Fibroblast of the conjunctiva (primary cell): ENCODE measurements at places on chromosomes 7 and 10.

GRCh38 chr7:1725199-1725690 lies 55.2 kb downstream of the ELFN1 start:
- peak; percentile 3 for DNase-seq

- no peak for DNase-seq
Measured at GRCh38 chr10:43688348-43688892, 39.7 kb upstream of the ZNF32 start.

- no peak for DNase-seq
Measured at GRCh38 chr10:48491392-48492139, 113.3 kb downstream of the ARHGAP22 start.

- no peak for DNase-seq
Measured at GRCh38 chr10:125076121-125076825, 84.1 kb downstream of the CTBP2 start.

DNA sequence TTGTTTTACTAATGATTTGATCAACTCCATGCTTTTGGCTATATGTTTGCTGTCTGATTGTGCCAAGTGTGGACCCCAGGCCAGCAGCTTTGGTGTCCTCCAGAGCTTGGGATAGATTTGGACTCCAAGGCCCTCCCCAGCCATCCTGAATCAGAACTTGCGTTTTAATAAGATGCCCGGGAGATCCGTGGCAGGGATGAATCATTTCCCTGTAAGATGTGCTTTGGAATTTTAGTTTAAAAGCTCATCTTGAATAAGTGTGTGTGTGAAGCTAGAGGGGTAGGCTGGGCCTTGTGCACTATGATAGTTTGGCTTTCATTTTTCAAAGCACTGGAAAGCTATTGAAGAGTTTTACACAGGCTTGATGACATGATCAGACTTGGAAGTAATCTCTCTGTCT lies 66.2 kb upstream of the SDK1 start:
- DNase-seq = no peak

- DNase-seq = no peak
Measured at GRCh38 chr10:71542478-71542877, 145.8 kb downstream of the CDH23 start.

DNA sequence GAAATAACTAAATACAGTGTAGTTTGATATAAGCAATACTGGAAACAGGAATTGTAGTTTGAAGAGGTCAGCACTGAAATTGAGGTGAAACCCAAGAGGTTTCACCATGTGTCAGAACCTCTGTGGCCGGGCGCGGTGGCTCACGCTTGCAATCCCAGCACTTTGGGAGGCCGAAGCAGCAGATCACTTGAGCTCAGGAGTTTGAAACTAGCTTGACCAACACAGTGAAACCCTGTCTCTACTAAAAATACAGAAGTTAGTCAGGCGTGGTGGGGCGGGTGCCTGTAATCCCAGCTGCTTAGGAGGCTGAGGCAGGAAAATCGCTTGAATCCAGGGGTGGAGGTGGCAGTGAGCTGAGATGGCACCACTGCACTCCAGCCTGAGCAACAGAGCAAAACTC lies 13.7 kb downstream of the AHCYL2 start:
- no peak for DNase-seq

DNA sequence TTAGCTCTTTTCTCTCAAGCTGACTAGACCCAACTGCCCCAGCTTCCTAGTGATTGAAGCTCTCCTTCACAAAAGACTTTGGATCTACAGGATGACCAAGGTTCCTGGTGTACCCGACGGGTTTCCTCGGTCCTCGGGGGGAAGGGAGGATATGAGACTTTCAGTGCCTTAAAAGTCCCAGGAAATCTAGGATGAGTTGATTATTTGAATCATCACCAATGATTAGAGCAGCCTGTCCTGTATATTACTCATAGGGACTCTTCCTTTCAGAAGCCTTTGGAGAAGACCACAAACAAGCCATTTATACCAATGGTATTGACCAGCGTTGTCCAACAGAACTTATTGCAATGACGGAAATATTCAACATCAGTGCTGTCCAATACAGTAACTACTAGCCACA lies 6.1 kb upstream of the ACTA2 start:
- no peak for DNase-seq

GRCh38 chr7:18086165-18087025 lies 58.7 kb upstream of the PRPS1L1 start:
- DNase-seq = no peak

GRCh38 chr10:77630507-77630848 lies 7.1 kb downstream of the KCNMA1 start:
- DNase-seq = no peak

GRCh38 chr7:40810274-40810673 lies 675.5 kb downstream of the SUGCT start:
- no peak for DNase-seq

DNA sequence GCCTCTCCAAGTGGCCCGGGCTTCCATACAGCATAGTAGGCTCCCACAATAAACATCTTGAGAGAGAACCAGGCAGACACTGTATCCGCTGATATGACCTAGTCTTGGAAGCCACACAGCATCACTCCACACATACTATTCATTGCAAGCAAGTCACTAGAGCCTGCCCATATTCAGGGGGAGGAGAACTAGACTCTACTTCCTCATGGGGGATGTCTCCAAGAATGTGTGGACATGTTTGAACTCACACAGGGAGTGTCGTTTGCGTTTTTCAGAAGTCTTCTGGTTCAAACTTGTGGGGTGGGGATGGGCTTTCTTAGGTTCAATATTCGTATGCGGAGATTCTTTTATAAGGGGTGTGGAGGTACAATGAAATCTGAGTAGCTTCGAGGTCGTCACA lies 232.6 kb upstream of the HABP2 start:
- no peak for DNase-seq

GRCh38 chr10:102420181-102420713 lies 389 bp upstream of the FBXL15 start:
- no peak for DNase-seq

- no peak for DNase-seq
Measured at GRCh38 chr10:7580520-7580919, 86.2 kb downstream of the ITIH5 start.

GRCh38 chr7:28853150-28853549 lies 105.0 kb downstream of the TRIL start:
- no peak for DNase-seq

- no peak for DNase-seq
Measured at GRCh38 chr7:156776527-156776926, 116.5 kb downstream of the LMBR1 start.

GRCh38 chr7:54781134-54781920 lies 22.3 kb upstream of the SEC61G start:
- DNase-seq = no peak

- peak; percentile 55 for DNase-seq
Measured at GRCh38 chr7:142859829-142860228, 5.0 kb downstream of the EPHB6 start.

DNA sequence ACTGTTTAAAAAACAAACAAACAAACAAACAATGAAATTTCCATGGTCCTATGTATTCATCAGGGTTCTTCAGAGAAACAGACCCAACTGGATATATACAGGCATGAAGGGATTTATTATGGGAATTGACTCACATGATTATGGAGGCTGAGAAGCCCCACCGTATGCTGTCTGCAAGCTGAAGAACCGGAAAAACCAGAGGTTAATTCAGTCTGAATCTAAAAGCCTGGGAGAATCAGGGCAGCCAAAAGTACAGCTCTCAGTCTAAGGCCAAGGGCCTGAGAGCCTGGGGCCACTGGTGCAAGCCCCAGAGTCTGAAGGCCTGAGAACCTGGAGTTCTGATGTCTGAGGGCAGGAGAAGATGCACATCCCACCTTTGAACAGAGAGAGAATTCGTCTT lies 163.5 kb downstream of the MDFIC start:
- no peak for DNase-seq

DNA sequence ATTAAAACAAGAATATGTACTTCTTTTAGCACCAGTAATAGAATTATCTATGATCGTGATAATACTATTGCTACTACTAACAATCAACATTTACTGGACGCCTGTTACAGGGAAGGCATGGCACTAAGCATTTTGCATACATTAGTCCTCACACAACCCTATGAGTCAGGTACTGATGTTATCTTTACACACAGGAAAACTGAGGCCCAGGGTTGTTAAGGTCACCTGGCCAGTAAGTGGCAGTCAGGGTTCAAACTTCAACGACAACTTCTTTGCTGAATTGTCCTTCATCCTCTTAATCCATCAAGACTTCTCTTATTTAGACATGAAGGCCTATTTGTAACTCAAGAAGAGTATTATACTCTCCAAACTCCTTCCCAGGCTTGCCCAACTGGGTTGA lies 41.9 kb upstream of the ACSL5 start:
- no peak for DNase-seq

DNA sequence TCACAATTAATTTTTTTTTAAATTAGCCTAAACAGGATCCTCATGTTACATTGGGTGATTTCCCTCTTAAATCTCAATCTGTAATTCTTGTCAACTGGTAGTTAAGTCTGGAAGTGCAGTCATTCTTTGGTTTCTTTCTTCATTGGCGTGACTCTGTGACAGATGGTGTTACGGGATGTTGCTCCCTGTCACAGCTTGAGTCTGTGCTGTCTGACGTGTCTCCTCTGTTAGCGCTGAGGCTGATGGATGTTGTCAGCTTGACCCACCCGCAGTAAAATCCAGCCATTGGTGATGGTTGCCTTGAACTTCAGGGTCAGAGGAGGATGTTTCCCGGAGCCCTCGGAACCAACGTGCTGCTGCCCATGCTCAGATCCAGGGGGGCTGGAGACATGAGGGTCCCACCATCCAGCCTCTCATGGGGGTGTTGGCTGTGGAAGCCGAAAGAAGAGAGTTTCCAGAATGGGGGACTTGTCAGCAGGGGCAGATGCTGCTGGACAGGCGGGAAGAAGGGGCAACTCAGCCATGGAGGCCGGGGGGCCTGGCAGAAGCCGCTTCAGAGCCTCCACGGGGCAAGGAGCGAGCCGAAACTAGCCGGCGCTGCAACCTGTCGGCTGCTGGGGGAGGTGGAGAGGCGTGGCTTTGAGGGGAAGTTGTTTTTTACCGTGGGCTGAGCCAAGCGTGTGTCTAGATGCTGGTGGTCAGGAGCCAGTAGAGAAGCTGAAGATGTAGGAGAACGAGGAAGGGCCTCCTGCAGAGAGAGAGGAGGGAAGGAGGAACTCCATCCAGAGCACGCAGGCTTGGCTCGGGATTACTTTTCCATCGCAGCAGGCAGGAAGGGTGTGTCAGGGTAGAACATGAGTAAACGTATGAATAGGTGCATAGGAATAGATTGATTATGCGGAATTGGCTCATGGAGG lies 3.5 kb downstream of the SUN1 start:
- DNase-seq = no peak

DNA sequence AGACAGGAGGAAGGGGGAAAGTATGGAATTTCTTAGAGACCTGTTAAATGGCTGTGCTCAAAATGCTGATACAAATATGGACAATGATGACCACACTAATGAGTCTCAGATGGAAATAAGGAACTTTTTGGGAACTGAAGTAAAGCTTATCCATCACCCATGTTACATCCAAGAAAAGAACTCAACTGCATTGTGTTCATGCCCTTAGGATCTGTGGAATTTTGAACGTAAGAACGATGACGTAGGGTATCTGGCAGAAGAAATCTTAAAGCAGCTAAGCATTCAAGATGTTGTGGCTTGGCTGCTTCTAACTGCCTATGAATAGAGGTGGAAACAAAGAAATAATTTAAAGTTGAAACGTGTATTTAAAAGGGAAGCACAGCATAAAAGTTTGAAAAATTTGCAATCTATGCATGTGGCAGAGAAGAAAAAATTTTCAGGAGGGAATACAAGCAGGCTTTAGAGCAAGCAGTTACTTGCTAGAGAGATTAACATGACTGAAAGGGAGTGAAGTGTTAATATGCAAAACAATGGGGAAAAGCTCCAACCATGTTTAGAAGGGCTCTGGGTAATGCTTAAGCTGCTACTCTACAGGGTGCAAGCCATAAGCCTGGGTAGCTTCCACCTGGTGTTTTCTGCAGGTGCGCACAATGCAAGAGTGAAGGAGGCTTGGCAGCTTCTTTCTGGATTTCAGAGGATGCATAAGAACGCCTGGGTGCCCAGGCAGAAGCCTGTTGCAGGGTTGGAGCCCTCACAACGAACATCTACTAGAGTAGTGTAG lies 499.7 kb upstream of the SEMA3D start:
- no peak for DNase-seq

- DNase-seq = no peak
Measured at GRCh38 chr10:15558136-15558535, 161.6 kb downstream of the ITGA8 start.

DNA sequence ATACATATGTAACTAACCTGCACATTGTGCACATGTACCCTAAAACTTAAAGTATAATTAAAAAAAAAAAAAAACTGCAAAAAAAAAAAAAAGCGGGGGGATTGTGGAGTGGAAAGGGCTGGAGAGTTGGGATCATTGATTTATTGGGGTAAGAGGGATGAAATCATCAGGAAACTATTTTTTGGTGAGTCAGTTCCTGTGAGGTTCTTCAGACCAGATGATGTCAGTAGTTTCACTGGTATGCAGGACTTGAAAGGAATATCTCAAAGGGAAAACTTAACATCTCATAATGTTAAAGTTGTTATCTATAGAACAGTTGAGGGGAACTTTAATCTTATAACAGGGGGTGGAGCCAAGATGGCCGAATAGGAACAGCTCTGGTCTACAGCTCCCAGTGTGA lies 32.6 kb upstream of the TECTB start:
- no peak for DNase-seq

DNA sequence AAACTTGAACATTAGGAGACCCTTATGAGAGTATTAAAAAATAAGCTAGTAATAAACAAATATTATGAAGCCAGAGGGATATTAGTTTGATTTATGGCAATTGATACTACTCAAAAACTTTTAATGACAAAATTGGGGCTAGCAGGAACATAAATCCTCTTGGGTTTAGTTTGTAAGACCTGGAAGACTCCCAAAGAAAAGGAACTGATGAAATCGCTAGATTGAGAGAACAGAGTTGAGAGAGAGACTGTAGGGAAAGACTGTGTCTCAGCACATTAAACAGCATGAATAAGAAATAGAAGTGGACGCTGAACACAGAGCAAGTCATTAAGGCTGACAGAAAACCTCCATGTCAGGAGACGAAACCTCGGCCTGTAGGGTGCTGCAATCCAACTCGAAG lies 56.4 kb downstream of the ICA1 start:
- no peak for DNase-seq

- no peak for DNase-seq
Measured at GRCh38 chr7:3767917-3768777, 467.1 kb downstream of the SDK1 start.
